ENCODE measurements at places on chromosomes 6 and 20.

DNA sequence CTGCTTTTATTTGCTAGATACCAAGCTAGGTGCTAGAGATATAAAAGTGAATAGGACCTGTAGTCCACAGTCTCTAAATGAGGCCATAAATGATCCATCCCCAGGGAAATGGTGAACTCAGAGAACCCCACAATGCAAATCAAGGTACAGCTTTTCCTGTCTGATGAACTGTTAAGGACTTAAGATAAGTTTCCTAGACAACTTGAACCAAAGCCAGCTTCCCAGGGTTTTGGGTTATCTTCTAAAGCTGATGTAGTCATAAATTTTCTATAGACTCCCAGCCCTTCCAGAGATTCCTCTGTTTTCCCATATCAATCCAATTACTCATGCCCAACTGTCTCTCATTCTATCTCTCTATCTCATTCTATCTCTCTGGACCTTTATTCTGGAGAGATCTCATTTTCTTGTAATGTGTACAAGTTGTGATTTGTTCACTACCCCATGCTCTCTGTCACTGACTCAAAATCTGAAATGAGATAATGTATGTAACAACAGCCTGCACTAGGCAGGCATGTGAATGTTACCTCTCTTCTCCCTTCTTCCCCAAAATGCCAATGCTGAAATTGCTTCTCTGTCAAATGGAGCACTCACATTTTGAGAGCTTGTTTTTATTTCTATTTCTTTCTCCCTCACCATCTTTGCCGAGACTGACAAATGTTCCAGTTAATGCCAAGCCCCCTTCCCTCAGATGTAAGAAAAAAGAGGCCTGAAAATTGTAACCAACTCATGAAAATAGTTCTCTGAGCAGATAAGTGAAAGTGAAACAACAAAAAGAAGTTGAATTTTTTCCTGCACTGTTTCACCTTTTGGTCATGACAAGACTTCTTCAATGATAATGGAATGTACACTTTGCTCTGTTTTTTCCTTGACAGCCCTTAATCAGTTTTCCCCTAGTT is 279.9 kb downstream of the SLC35F1 start:
- DNase-seq: no peak
- H3K4me3 ChIP-seq: no peak overlapping the region
- H3K27me3 ChIP-seq: no peaks in the 10 kb centered on the region
- H3K4me1 ChIP-seq: no peaks in the 10 kb centered on the region
- no peaks in the 10 kb centered on the region for H3K36me3 ChIP-seq

DNA sequence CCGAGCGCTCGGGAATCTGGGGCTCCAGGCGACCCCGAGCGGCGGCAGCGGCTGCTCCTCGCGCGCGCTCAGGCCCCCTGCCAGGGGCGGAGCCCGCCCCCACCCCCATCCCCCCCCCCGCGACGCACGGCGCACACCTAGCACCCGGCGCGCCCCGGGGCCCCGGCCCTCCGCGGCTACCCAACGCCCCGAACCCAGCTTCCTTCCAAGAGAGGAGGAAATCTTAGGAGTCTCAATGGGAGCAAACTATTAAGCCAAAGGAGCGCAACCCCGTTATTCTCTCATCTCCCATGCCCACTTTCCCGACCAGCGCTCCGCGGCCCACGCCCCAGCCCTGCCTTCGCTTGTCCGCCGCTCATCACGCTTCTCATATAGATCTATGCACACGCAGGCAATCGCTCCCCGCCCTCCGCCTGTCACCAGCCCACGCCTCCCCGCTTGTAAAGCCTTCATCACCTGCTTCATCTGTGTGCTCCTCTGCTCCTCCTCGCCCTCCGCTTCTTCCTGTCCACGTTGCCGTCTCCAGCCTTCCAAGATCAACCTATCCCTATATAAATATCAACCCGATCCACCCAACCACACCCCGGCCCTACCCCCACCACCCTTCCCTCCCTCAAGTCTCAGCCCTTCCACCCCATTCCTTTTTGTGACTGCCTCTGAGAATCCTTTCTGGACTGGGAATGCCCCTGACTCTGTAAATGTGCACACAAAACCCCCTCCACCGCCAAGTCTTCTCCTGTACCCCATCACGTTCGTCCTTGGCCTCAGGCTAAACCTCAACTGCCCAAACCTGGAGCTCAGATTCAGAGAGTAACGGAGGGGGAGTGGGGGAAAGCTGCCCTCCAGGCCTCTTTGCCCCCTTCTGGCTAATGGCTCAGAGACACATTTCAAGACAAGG is at the start of gene DLK2:
Gene DLK2 (minus strand): TSS at position 18 of the 898 bp plus-strand sequence. CDS start 723 bp downstream, outside the sequence.
- DNase-seq: no peak
- H3K27ac ChIP-seq: no peak within 1 kb of the TSS
- H3K4me3 ChIP-seq: peak within 1 kb of the TSS; percentile 39
- no peaks in the 10 kb centered on the region for H3K27me3 ChIP-seq
- H3K36me3 ChIP-seq: no peaks in the 10 kb centered on the region

- H3K36me3 ChIP-seq: no peaks in the 10 kb centered on the region
- no peaks in the 10 kb centered on the region for H3K27me3 ChIP-seq
- peak; percentile 85 for DNase-seq
- no peak overlapping the region for H3K27ac ChIP-seq
- H3K4me3 ChIP-seq: no peak overlapping the region
- H3K4me1 ChIP-seq: no peaks in the 10 kb centered on the region
Measured at GRCh38 chr20:59153355-59153681, 10.3 kb upstream of the ZNF831 start.

GRCh38 chr6:149454346-149454848 is 30.4 kb downstream of the ZC3H12D start:
- H3K27ac ChIP-seq: peak overlapping the region; percentile 26
- no peaks in the 10 kb centered on the region for H3K27me3 ChIP-seq
- no peaks in the 10 kb centered on the region for H3K36me3 ChIP-seq
- peak; percentile 99 for DNase-seq
- no peak overlapping the region for H3K4me3 ChIP-seq
- peaks cover 18% of the 10 kb centered on the region for H3K4me1 ChIP-seq

DNA sequence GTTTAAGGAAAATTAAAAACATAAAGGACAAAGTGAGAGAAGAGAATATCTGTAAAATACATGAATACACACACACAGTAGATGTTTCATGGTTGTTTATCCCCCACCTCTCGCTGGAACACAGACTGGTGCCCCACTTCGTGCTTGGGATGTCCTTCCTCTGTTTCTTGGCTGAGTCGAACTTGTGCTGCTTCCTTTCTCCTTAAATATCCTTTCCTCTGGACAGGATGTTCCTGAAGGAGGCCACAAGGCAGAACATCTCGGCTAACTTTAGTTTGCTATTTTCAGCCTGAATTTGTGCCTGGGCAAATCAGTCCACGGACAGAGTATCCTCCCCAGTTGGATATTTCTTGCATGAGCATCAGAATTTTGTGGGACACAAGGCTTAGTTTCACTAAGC is 54.7 kb upstream of the ZMYND8 start:
- no peak for DNase-seq
- H3K36me3 ChIP-seq: no peaks in the 10 kb centered on the region
- no peaks in the 10 kb centered on the region for H3K4me1 ChIP-seq
- no peak overlapping the region for H3K27ac ChIP-seq
- no peak overlapping the region for H3K4me3 ChIP-seq

DNA sequence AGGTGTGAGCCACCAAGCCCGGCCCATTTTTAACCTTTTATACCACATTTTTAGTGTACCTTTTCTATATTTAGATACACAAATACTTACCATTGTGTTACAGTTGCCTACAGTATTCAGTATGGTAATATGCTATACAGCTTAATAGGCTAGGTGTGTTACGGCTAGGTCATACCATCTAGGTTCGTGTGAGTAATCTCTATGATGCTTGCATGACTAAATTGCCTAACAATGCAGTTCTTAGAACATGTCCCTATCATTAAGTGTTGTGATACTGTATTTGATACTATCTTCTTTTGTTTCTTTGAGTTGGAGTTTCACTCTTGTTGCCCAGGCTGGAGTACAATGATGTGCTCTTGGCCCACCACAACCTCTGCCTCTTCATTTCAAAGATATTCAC is 387.7 kb upstream of the SASH1 start:
- no peaks in the 10 kb centered on the region for H3K27me3 ChIP-seq
- DNase-seq: no peak
- H3K4me1 ChIP-seq: no peaks in the 10 kb centered on the region
- no peak overlapping the region for H3K4me3 ChIP-seq
- no peaks in the 10 kb centered on the region for H3K36me3 ChIP-seq

DNA sequence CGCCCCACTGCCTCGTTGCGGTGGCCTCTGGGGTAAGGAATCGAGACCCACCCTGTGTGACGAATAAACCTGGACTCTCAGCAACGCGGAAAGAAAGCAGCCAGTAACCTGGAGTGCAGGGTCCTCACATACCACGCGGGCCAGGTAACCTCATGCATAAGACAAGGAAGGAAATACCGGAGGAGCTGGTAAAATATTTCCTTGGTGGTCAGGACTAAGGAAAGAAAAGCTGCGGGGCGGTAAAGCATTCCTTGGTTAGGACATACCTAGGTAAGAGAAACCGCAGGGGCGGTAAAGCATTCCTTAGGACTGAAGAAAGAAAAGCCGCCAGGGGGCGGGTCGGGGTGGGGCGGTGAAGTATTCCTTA is 80.7 kb downstream of the SYTL3 start:
- H3K4me1 ChIP-seq: no peaks in the 10 kb centered on the region
- no peak overlapping the region for H3K4me3 ChIP-seq
- DNase-seq: no peak
- no peak overlapping the region for H3K27ac ChIP-seq

DNA sequence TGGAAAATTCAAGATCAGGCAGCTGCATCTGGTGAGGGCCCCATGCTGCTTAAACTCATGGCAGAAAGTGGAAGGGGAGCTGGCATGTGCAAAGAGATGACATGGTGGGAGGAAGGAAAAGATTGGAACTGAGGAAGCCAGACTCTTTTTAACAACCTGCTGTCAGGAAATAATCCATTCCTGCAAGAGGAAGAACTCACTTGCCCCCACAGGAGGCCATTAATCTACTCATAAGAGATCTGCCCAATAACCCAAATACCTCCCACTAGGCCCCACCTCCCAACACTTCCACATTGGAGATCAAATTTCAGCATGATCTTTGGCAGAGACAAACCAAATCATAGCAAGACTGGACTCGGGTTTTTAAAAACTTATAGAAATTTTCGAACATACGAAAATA is 200.5 kb upstream of the KCNQ5 start:
- no peak overlapping the region for H3K4me3 ChIP-seq
- H3K27me3 ChIP-seq: no peaks in the 10 kb centered on the region
- no peak for DNase-seq
- H3K36me3 ChIP-seq: no peaks in the 10 kb centered on the region
- H3K4me1 ChIP-seq: no peaks in the 10 kb centered on the region

GRCh38 chr6:111782887-111783466 is 90.3 kb downstream of the FYN start:
- H3K27me3 ChIP-seq: no peaks in the 10 kb centered on the region
- no peak overlapping the region for H3K27ac ChIP-seq
- H3K4me1 ChIP-seq: no peaks in the 10 kb centered on the region
- no peak for DNase-seq

GRCh38 chr6:117674991-117675657 is at the start of gene NUS1:
Gene NUS1 (plus strand): TSS chr6:117675469. CDS start chr6:117675671, 202 bp downstream.
- DNase-seq: peak; percentile 97
- H3K27ac ChIP-seq: no peak within 1 kb of the TSS
- H3K4me1 ChIP-seq: peaks cover 19% of the 10 kb centered on the region
- H3K27me3 ChIP-seq: no peaks in the 10 kb centered on the region
- peak within 1 kb of the TSS; percentile 85 for H3K4me3 ChIP-seq

- H3K27me3 ChIP-seq: no peaks in the 10 kb centered on the region
- no peak overlapping the region for H3K4me3 ChIP-seq
- no peaks in the 10 kb centered on the region for H3K36me3 ChIP-seq
- H3K4me1 ChIP-seq: no peaks in the 10 kb centered on the region
- DNase-seq: no peak
Measured at GRCh38 chr6:122116119-122116834, 283.2 kb upstream of the HSF2 start.

DNA sequence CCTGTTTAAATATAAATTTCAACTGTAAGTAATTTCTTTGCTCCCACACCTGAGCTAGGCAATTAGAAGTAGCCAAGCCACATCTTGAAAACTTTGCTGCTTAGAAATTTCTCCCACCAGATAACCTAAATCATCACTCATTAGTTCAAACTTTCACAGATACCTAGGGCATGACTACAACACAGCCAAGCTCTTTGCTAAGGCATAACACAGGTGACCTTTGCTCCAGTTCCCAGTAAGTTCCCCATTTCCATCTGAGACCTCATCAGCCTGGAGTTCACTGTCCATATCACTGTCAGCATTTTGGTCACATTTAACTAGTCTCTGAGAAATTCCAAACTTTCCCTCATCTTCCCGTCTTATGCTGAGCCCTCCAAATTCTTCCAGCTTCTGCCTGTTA is 79.8 kb upstream of the OPRM1 start:
- H3K36me3 ChIP-seq: no peaks in the 10 kb centered on the region
- no peak for DNase-seq
- no peaks in the 10 kb centered on the region for H3K27me3 ChIP-seq
- no peaks in the 10 kb centered on the region for H3K4me1 ChIP-seq

DNA sequence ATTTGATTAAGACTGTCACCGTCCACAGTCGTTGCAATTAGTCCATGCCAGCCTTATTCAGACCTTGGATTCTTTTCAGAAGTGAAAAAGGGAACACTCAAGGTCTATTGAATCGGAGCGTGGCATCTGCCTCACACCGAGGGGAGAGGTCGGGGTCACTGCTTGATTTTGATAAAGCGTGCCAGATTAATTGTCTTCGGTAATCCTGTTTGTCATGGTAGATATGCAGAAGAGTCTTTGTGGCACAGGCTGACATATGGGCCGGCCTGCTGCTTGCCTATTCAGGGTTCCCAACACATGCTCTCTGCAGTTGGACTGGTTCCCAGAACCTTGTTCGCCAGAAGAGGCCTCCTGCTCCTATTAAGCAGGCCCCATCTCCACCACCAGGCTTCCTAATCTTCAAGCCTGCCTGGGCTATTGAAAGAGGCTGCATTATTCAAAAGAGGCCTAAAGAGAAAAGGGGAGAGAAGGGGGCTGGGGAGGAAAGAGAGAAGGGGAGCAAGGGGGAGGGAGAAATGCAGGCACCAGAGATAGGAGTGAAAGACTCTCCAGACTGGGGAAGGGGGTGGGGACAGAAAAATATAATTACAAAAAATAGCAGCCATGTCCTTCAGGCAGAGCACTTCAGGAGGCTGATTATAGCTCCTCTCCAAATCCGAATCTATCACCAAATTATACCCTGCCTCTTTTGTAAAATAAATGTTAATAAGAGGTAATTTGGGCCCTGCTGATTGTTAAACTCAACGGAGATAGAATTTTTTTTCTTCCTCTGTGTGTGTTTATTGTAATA is 611.3 kb downstream of the HDGFL1 start:
- no peaks in the 10 kb centered on the region for H3K4me1 ChIP-seq
- no peaks in the 10 kb centered on the region for H3K36me3 ChIP-seq
- no peaks in the 10 kb centered on the region for H3K27me3 ChIP-seq

DNA sequence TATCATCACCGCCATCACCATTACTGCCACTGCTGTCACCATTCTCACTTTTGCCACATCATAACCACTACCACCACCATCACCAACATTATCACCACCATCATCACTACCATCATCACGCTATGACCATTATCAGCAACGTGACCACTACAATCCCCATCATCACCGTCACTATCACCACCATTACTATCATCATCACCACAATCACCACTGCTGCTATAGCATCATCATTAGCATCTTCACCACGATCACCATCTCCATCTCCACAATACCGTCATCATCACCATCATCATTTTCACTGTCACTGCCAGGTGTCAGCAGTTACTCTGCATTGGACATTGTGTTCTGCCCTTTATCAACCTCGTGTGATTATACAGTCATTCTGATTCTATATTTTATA is 19.0 kb downstream of the CST4 start:
- no peak overlapping the region for H3K27ac ChIP-seq
- H3K36me3 ChIP-seq: no peaks in the 10 kb centered on the region
- no peaks in the 10 kb centered on the region for H3K4me1 ChIP-seq
- no peaks in the 10 kb centered on the region for H3K27me3 ChIP-seq

GRCh38 chr6:142850679-142851423 is 94.1 kb downstream of the HIVEP2 start:
- H3K36me3 ChIP-seq: no peaks in the 10 kb centered on the region
- no peak overlapping the region for H3K4me3 ChIP-seq
- no peaks in the 10 kb centered on the region for H3K27me3 ChIP-seq

All from right lobe of liver (tissue), 6 donors.